ENCODE measurements at places on chromosomes 11 and 22.

DNA sequence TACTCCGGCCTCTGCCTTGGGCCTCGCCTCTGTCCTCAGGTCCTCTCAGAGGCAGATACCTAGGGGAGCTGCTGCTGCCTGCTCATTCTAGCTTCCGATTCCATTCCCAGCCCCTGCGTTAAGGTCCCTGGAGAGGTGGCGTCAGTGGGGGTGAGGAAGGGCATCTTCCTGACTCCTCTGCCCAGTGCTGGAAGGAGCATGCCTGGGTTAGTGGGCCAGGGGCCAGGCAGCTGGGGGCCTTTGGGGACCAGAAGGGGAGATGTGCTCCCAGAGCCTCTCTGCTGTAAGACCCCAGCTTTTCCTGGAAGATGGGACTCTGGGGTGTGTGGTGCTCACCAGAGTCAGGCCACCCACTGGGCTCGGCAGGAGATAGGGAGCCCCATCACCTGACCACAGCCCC, 3.6 kb upstream of the MYO7A start:
- no peak for DNase-seq

- DNase-seq, result peak; percentile 81
Observed at GRCh38 chr11:124739479-124740276, at the start of gene NRGN. Gene NRGN, plus strand, starts transcription at chr11:124739942. Its CDS starts 143 bp downstream, at chr11:124740085.

DNA sequence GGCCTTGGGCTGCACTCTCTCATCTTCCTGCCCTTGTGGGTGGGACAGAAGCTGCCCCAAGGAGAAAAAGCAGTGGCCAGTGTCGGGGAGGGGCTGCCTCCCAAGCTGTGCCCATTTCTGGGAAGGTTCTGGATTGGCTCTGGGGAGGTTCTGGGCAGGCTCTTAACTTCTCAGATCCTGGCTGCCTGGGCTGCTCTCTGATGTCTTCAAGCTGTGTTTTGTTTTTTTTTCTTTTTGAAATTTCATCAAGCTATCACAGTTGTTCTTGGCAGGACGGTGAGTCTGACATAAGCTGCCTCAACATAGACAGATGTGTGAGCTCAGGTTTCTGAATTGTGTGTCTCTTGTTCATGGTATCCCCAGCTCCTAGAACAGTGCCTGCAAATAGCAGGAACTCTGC, 1032.0 kb downstream of the BRD1 start:
- DNase-seq, result no peak

DNA sequence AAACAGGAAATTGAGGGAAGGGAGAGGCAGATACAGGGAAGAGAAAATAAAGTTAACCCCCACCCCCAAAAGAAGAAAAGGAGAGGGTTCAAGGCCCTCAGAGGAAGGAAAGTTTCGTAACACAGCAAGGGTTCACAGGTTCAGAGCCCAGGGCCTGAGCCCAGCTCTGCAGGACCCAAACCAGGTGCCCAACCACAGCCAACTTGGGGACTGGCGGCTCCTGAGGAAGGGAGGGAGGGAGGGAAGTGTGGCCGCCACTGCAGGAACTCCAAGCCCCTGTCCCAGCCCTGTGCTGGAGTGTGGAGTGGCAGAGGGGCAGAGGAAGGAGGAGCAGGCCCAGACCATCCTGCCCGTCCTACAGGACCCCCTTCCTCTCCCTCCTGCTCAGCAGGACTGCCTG, 59.2 kb downstream of the ELFN2 start:
- no peak for DNase-seq

DNA sequence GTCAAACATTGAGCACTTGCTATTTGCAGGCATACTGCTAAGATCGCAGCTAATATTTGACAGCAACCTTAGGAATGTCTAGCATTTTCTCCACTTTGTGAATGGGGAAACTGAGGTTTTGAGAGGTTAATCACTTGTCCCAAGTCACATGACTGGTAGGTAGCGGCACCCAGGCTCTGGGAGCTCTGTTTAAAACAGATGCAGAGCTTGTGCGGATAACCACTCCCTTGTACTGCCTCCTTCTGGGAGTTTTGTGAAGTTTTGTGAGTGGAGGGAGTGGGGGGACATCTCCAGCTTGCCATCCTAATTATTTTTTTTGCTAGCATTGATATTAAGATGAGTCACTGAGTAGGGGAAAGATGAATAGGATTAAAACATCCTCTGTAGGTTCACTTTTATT, 134.7 kb downstream of the GRIK4 start:
- no peak for DNase-seq

DNA sequence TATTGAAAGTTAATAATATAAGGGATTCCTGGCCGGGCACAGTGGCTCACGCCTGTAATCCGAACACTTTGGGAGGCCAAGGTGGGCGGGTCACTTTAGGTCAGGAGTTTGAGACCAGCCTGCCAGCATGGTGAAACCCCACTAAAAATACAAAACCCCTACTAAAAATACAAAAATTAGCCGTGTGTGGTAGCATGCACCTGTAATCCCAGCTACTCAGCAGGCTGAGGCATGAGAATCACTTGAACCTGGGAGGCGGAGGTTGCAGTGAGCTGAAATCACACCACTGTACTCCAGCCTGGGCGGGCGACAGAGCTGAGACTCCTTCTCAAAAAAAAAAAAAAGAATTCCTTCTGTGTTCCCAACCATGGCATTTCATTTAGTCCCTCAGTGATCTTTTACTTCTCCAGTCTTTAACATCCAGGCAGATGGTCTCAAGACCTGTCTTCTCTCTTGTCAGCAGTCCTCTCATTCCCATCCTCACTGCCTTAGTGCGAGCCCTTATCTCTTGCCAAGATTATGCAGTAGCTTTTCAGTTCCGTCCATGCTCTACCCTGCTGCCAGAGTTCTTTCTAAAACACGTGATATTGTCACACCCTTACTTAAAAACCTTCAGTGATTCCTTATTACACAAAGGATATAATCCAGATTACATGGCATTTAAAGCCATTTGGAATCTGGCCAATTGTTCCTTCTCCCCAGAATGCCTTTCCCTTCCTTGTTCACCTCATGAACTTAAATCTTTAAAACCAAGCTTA, 17.9 kb downstream of the RTN3 start:
- no peak for DNase-seq

DNA sequence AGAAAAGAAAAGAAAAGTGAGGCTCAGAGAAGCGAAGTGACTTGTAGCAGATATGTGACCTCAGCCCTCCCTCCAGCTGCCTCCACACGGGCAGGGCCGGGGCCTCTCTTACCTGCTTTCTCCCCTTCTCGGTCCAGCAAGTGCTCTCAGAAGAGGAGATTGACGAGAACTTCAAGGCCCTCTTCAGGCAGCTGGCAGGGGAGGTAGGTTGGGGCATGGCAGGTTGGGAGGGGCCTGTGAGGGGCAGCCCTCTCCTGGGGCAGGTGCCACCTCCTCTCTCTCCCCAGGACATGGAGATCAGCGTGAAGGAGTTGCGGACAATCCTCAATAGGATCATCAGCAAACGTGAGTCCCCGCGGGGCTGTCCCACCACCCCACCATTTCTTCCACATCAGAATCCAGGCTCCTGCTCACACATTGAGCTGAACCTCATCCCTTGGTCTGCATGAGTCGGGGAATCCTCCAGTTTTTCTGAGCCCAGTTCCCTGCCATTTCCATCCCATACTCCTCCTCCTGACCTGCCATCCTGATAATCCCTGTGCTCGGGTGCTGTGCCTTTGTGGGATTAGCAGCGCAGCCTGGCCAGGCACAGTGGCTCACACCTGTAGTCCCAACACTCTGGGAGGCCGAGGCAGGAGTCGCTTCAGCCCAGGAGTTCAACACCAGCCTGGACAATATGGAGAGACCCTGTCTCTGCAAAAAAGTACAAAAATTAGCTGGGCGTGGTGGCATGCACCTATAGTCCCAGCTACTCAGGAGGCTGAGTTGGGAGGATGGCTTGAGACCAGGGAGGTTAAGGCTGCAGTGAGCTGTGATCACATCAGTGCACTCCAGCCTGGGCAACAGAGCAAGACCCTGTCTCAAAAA, 26.4 kb downstream of the CAPN1 start:
- peak; percentile 49 for DNase-seq

DNA sequence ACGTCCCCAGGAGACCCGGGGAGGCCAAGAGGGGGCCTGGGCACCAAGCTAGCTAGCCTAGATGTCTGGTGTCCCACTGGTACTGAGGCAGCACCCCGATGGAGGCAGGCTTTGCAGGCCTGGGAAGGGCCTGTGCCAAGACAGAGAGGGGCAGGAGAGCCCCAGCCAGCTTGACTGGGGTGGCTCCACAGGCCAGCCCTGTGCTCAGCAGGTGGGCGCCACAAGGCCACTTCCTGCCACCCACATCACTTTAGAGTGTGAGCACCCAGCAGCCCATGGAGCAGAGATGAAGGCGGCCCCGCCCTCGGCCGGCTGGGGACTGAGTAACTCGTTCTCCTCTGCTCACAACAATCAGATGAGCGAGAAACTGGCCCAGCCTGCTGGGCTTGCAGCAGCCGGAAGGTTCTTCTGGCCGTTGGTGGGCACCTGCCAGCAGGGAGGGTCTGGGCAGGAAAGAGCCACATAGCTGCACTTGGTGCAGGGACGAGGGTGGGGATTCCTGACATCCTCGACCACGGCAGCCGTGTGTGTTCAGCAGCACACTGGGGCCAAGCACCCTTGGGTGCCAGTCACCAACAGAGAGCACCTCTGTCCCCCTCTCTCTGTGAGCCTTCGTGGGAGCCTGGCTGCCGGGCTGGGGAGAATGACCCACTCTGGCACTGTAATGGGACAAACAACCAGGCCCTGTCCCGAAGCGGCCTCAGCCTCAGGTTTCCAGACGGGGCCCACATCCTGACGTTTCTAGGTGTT, 7.6 kb downstream of the OSBPL5 start:
- no peak for DNase-seq

DNA sequence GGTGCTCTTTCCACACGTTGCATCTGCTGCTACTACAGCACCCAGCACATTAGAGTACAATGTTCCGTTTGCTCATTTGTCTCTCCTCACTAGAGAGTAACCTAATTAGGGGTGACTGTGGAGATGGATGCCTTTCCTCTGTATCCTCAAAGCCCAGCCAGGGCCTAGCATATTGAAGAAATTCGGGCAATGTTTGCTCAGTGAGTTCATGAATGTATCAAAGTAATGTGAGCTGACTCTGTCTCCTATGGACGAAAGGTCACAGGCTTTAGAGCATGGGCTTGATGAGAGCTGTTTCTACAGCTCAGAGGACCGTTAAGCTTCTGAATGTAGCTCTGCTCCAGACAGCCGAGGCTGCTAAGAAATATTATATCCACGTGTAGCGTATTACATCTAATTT, 67.5 kb downstream of the C11orf58 start:
- DNase-seq, result no peak

DNA sequence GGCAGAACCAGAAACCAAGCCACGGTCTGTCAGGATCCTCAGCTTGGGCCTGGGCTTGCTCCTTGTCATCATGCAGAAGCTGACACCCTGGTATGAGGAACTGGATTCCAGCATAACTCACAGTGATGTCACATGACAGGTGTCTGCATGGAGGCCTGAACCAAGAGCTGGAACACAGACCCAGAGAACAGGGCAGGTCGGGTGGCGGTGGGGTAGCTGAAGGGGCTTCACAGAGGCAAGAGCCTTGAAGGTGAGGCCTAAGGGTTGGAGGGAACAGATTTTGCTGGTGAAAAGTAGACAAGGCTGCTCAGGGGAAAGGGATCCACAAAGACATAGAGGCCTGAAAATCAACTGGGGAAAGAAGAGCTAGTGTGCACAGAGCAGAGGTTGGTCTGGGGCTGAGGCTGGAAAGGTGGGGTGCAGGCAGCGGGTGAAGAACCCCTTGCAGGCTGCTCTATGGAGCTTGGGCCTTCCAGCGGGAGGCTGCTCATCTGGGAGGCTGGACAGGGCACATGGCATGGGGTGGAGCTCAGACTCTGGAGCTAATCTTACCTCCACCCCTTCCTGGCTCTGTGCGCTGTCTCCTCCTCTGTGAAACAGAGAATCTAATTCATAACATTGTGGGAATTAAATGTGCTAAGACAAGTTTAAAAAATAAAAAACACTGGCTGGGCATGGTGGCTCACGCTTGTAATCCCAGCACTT, 18.4 kb upstream of the RPS3 start:
- DNase-seq, result no peak

- no peak for DNase-seq
Observed at GRCh38 chr11:131430473-131431208, 60.2 kb downstream of the NTM start.

DNA sequence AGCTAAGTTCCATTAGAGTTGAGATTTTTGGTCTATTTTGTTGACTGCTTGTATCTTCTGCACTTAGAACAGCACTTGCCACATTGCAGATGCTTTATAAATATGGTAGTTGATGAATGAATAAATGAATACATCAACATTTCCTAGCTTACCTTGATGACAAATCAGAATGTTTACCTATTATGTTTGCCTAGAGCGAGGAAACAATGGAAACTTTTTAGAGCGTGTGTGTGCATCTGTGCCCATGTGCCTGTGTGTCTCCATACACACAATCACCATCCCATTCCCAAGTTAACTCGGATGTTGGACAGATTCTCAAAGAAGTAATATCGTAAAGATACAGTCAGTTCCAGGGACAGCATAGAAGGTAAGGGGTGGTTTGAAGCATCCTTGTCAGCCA, 139.1 kb downstream of the DBX1 start:
- no peak for DNase-seq

GRCh38 chr11:65468874-65469333, 29.9 kb upstream of the MALAT1 start:
- DNase-seq, result no peak

DNA sequence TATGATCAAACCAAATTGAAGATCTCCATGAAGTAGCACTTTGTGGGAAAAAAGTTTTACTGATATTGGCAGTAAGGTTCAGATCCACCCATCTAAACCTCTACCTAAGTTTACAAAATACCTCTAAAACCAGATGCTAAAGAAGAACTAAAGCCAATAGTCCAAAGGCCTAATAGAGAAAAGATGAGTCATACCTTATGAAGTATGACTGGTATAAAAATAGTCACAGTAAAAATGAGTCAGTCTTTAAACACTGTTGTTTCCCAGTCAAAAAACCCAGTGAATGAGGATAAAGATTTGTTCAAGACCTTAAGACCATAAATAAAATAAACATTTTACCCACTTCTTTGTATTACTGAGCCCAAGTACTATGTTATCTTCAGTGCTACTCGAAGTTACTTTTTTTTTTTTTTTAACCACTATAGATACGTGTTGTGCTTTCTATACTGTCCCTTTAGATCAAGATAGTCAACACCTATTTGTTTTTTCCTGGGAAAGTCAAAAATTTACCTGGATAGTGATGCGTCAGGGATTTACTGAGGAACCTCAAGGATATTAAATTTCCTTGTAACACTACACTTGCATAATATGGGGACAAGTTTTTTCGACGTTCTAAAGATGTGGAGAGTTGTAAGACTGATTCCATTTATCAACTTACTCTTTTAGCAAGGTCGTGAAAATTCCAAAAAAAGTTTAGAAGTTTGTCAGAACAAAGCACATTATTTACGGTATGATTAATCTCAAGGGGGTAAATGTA, 87.3 kb downstream of the CCDC73 start:
- no peak for DNase-seq

DNA sequence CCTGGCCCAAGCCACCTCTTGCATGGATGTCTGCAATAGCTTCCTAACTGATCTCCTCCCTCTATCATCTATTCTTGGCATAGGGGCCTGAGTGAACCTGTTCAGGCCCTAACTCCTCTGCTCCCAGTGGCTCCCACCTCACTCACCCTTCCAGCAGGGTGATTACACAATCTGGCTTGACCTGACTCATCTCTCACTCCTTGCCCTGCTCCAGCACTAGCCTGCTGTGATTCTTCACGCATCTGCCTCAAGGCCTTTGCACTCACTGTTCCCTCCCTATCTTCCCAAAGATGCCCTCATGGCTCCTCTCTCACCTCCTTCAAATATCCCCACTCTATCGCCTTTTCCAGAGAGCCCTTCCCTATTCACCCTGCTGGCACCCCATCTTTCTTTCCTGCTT, 10.5 kb downstream of the SCN4B start:
- DNase-seq, result no peak
